Activated gamma-delta T cell treated with anti-CD3 and anti-CD28 coated beads, Interleukin-2, amount 50 U/mL, for 16 hours (primary cell): ENCODE measurements at places on chromosomes 1 and 21.
A peak's percentile ranks its signal among the peaks of the same experiment; 100 is the strongest.

DNA sequence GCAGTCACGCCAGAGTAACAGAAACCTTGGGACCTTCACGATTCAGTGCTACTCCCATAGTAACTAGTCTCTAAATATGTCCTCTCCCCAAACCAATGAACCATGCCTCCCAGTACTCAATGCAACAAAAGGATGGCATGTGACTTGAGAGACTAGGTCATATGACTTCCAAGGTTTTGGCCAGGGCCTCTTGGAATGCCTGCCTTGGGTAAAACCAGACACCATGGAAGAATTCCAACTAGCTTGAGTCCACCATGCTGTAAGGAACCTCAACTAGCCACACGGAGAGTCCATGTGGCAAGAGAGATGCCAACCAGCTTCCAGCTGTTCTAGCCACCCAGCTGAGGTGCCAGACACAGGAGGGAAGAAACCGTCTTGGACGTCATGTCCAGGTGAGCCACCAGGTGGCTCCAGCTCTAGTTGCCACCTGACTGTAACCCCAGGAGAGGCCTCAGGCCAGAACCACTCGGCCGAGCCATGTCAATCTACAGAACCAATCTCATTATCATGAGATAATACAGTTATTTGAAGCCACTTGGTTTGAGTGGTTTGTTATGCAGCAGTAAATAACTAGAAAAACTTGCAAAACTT is 115.0 kb downstream of the SYF2 start:
- no peak for DNase-seq

DNA sequence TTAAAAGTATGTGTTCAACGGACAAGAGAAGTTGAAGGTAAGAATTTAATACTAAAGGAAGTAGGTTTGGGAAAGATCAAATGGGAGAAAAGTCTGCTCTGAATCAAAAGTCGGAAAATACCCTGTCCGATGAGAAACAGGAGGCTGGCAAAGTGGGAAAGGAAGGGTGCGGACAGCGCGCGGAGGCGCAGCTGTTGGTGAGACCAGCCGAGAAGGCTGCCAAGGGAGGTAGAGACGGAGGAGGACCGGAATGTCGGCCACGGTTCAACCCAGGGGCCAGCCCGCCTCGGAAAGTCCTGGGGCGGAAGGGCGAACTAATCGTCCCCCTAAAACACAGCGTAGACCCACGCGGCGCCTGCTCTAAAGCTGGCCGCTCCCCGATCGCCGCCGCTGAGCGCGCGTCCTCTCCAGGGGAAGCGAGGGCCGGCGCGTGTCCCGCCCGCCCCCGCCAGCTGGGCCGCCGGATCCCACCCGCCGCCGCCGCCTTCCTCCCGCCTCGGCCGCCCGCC is 639 bp upstream of the SPATA1 start:
- DNase-seq, result no peak

GRCh38 chr1:3663999-3664699 is 11.8 kb downstream of the TP73 start:
- no peak for DNase-seq

GRCh38 chr1:84425150-84425896 is 27.0 kb downstream of the DNASE2B start:
- DNase-seq, result no peak

- no peak for DNase-seq
Measured at GRCh38 chr1:248165186-248165585, 9.4 kb upstream of the OR2M2 start.

DNA sequence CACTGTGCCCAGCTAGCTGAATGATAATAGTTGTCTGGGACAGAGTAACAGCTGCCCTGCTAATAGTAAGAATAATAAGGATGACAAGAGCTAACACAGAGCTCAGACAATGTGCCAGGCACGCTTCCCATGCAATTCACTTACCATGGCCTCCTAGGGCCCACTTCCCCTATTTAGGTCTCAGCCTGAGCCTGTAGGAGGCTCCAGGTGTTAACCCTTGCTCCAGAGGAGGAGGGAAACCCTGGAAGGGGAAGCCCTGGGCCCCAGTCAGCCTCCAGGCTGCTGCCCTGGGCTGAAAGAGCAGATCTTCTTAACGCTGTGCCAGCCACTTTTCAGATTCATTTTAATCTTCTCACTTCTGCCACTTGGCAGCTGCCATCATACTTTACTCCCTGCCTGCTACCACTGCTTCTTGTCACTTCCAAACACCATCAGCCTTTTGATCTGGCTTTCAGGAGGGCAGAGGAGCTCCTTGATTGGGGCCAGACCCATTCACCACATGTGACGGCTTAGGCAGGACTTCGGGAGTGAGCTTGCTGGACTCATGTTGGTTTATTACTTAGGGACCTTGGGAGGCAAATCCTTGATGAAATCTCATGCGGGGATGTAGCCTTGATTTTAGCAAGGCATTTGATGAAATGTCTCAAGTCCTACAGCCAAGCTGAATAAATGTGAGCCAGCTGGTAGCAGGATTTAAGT is 66.7 kb upstream of the PARP1 start:
- DNase-seq, result no peak

DNA sequence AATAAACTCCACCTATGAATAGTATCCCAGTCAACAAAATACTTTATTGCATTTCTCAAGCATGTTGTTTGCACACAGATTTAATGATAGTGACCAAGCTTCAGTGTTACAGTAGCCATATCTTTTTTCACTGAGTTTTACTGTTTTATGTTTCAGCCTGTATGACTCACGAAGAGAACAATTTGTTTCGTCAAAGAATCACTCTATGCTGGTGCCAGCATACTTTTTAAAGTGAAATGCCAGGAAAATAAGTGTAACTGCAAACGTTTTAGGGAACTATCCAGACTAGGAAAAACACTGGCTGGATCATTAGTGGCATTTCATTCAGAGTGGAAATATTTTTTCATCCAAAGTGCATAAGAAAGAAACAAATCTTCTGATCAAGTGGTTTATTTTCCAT is 210.8 kb downstream of the COL11A1 start:
- no peak for DNase-seq

DNA sequence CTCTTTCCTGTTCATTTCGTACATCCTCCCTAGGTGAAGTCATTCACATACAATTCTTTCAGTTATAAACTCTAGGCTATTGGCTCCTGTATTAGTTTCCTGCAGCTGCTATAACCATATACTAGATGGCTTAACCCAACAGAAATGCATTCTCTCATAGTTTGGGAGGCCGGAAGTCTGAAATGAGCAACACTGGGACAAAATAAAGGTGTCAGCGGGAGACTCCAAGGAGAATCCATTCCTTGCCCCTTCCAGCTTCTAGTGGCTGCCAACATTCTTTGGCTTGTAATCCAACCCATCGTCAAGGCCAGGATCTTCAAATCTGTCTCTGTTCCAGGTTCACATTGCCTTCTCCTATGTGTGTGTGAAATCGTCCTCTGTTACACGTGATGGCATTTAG is 71.3 kb downstream of the TOR3A start:
- DNase-seq, result no peak

GRCh38 chr1:32223683-32224082 is 1.5 kb downstream of the EIF3I start:
- no peak for DNase-seq

- DNase-seq, result no peak
Measured at GRCh38 chr1:65421351-65422025, 1.0 kb downstream of the LEPR start.

DNA sequence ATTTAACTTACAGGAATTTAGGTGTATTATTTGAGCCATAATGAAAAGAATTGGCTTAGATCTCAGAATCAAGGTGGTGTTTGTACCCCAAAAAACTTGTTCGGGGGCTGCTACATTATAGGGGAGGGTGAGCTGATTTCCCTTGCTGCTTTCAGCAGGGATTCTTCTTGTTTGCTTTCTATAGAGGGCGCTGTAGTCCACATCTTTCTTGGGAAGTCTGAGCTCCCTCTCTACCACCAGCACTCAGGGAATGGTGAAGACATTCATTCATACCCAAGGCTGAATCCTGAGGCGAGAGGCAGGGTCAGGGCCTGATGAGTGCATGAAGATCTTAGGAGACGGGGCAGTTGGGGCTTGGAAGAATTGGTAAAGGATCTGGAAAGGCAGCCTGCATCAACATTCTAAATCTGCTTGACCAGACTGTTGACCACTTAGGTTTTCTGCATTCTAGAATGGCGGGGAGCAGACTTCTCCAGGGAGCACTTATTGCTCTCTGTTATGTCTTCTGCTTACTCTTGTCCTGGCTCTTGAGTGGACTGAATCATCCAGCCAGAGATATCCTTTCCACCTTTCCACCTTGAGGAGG is 18.9 kb downstream of the SPATA46 start:
- DNase-seq, result no peak

DNA sequence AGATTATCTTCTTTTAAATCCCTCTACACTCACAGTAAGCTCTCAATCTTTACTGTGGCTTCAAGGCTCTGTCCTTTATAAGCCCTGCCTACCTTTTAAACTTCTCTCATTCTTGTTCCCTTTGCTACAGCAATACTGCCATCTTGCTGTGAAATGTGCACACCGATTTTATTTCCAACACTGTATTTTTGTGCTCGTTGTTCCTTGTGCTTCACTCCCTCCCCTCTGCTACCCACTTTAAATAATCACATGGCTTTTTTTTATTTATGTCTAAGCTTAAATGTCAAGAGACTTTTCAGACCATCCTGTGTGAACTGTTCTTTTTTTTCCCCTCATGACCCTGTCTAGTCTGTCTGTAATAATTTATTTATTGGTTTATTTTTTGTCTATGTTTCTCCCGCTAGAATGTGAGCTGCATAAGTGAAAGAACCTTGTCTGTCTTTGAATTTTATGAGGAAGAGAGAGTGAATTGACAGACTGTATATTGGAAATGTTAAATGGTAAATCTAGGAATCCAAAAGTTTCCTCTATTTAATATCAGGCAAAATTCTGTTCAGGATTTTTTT is 45.7 kb downstream of the ABCD3 start:
- no peak for DNase-seq

DNA sequence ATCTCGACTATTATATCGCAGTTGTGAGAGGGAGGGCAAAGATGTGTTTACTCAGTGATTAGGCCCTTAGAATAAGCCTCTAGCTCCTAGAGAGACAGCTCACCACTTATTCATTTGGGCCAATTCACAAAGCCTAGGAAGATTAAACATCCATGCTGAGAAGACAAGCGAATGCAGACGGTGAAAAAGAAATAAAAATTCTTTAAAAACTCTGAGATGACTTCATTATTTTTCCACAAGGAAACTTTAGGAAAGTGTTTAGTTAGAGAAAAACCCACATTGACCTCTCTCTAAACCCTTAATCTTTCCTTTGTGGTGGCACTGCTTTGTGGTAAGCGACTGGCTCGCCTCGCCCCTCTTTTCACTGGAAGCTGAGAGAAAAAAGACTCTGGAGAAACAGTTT is 146.8 kb upstream of the DMRTA2 start:
- DNase-seq, result no peak

DNA sequence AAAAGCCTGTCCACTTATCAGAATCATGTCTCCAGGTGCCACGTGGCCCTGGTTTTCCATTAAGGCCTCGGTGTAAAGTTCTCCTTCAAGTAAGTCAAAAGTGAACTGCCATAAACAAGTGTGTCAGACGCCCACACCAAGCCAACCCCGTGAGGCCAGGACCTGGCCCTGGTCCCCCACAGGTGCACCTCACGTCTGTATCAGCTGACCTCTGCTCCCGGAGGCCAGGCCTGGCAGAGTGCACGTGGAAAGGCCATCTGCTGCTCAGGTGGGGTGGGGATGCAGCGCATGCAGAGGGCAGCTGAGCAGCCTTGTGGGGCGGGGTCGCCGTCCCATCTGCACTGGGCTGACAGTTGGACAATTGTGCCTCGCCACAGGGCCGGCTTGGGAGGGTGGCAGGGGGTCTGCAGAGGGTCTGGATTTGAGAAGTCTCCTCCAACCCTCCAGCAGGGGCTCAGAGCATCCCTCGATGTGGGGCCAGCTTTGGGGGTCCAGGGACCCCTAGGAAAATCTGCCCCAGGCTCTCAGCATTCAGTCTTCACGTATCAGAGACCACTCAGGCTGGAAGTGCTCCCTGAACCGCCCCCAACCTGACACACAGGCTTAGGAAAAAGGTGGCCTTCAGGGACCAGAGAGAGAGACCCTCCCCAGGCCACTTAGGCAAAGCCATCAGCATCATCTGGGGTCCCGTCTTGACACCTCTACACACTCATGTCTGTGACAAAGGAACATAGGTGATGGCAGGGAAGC is 3.0 kb downstream of the SLC19A1 start:
- no peak for DNase-seq

- DNase-seq, result peak; percentile 45
Measured at GRCh38 chr21:44911384-44912157, 9.1 kb downstream of the ITGB2 start.

DNA sequence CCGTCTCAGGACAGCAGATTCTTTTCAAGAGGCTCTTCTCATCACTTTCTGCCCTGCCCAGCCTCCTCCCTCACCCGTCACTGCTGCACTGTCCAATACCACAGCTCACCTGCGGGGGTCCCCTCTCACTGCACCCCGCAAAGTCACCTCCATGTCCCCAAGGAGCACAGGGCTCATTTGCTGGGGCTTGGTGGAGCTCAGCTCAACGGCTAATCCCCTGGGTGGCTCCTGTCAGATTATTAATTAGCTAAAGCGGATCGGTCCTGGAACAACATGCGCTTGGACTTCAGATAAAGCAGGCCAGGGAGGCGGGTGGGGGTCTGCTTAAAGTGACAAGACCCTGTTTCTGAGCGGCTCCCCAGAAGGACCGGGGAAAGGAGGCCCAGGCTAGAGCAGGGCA is 43.1 kb downstream of the CASZ1 start:
- no peak for DNase-seq

GRCh38 chr1:29520571-29521437 is 284.5 kb downstream of the PTPRU start:
- DNase-seq, result no peak

- no peak for DNase-seq
Measured at GRCh38 chr1:93638981-93639380, 42.7 kb downstream of the BCAR3 start.

DNA sequence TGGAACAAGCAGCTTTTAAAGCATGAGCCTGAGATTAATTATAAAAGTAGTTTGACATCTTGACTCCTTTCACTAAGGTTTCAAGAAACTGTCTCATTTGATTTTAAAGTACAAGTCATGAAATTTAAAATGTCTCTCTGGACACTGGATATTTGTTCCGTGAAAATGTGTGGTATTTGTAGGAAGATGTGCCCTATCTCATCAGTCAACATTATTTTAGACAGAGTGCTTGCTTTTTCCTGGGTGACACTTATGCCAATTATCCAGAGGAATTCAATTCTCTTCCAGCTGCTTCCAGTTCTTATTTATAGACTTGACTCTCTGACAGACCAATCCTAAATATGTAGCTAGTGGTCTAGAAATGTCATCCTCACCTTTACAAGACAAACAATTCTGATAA is 300.4 kb downstream of the PLA2G4A start:
- DNase-seq, result no peak

DNA sequence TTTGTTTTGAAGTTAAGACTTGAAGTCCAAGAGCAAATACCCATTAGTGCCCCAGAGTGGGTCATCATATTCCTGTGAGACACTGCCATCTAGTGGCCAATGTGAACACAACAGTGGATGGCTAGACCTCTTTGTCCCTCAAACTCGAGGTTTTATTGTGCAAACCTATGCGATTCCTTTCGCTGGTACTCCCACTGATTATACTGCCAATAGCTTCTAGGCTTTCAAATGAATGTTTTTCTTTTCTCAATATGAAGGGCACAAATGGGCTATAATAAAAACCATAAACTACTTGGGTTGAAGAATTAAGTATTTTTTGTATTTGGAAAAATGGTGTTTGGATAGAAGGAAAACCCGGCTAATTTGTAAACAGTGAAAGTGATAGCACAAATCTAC is 100.4 kb upstream of the ZNF281 start:
- peak; percentile 54 for DNase-seq

- no peak for DNase-seq
Measured at GRCh38 chr1:228354390-228355320, 52.0 kb downstream of the TRIM11 start.
